ENCODE measurements at places on chromosomes 2 and 18.

- no peak for DNase-seq
Observed at GRCh38 chr2:45750484-45750883, 99.0 kb downstream of the PRKCE start.

- no peak for DNase-seq
Observed at GRCh38 chr2:147623328-147623727, 221.5 kb upstream of the ACVR2A start.

GRCh38 chr2:118539290-118539689, 308.2 kb downstream of the EN1 start:
- no peak for DNase-seq

DNA sequence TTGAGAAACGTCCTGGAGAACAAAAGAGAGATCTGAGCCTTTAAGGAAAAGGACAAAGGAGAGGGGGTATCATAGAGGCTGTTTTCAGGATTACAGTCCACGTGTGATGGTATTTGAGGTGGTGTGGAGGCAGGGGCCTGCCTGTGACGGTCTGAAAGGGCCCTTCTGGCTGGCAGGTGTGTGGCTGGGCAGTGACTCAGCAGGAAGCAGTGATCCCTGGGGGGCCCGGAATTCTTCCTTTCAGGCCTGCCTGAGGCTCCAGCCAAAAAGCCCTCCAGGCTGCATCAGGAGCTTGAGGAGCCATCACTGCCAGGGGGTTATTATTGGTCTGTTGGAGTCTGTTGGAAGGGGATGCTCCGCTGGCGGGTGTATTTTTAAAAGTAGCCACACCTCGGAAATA, 97.2 kb upstream of the TMEM18 start:
- no peak for DNase-seq

DNA sequence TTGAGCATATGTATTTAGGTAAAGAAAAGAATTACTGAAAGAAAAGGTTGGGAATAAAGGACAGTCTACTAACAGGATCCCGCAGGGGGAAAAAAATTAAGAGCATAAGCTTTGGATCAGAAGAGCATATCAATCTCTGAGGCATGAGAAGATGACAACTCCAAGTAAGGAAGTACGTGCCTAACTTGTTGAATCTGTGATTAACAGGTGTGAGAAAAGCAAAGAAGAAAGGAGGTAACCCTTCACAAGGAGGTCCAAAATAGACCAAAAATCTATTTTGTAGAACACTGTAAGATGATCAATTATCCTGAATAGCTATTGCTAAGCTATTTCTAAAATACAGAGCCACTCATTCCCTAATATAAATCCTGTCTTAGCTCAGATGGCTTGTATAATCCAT, 32.8 kb downstream of the TRIP12 start:
- no peak for DNase-seq

- no peak for DNase-seq
Observed at GRCh38 chr2:109615637-109616144, 1.5 kb downstream of the SOWAHC start.

DNA sequence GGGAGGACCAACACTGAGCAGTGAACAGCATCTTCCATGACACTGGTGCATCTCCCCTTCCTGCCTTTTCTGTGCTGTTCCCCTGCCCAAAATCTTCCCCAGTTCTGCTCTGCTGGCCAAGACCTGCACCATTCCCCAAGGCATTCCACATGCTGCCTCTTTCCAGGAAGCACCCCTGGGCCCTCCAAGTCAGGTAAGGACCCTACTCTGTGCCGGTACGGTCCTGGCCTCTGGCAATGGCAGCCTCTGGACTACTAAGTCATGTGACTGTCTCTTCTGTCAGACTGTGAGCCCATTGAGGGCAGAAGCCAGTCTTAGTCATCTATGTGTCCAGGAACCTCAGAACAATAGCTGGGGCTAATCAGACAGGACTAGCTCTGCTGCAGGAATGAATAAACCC, 282.0 kb downstream of the MYCN start:
- DNase-seq = no peak

- DNase-seq = no peak
Observed at GRCh38 chr18:74438091-74438490, 19.0 kb downstream of the DIPK1C start.

- no peak for DNase-seq
Observed at GRCh38 chr2:94877129-94877528, 5.9 kb downstream of the TEKT4 start.
